ENCODE measurements at places on chromosomes 5 and 9.

GRCh38 chr5:96785326-96786109, 22.2 kb downstream of the ERAP1 start:
- DNase-seq: no peak

DNA sequence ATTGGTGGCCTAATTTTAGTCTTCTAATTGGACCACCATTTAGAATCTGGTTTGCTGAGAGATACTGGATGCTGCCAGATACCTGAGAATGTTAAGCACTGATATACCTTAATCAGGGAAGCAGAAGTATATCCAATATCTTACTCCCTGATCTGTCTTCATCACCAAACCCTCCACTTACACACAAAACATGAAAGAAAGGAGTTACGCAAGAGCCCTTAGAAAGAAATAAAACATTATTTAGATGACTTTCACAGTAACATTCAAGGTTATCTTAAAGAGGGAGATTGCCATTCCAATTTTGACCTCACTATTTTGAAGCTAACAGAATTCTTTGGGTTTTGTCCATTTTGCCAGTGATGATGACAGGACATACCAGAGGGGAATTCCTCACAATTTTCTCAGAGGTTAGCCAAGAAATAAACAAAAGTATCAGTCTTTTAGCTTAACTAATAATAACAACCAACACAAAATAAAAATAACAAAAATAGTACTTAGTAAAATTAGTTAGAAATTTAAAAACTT, 496.1 kb downstream of the NFIB start:
- DNase-seq: no peak

GRCh38 chr9:2159521-2160454, 144.6 kb downstream of the SMARCA2 start:
- DNase-seq: no peak

DNA sequence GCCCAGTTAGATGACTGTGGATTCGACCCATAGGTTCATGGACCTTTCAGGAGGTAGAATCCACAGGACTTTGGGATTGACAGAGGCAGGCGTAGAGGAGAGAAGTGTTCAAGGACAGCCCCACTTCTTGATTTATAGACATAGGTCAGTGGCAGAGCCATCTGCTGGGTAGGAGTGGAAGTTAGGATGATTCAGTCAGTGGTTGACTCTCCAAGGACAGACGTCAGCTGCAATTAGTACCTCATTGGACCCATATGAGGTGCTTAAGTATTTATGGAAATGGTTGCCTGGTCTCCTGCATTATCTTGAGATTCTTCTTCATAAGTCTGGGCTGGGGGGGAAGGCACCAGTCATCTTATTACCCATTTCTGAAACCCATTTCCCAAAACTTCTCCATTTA, 70.9 kb downstream of the SH3RF2 start:
- no peak for DNase-seq

- peak; percentile 53 for DNase-seq
Measured at GRCh38 chr5:92353107-92354030, 970.3 kb upstream of the ARRDC3 start.

- no peak for DNase-seq
Measured at GRCh38 chr9:98552331-98552730, 156.4 kb downstream of the GABBR2 start.

DNA sequence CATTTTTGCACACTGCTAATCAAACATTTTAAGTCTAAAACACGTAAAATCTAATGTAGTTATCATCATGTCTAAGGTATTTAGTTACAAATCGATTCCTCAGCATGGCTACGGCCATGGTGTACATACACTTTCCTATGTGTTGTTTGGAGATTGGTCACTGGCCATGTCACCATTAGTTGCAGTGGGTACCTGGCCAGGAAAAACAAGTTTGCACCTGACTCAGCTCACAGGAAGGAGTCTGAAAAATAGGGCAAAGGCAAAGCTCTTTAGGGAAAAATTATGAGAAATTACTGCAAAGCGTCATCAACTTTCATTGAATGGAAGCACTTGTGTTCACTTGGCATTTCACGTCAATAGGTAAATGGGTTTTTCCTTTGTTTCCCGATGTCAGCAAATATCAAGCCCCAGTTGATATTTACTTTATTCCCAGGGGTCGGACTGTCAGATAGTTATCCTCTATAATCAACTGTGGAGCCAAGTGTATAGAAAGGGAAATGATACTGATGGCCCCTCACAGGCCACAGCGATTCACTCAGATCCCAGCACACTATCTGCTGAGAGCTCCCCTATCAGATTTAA, 626.0 kb upstream of the ADAMTS16 start:
- no peak for DNase-seq

- DNase-seq: no peak
Measured at GRCh38 chr5:60503771-60504170, 196.2 kb downstream of the DEPDC1B start.

DNA sequence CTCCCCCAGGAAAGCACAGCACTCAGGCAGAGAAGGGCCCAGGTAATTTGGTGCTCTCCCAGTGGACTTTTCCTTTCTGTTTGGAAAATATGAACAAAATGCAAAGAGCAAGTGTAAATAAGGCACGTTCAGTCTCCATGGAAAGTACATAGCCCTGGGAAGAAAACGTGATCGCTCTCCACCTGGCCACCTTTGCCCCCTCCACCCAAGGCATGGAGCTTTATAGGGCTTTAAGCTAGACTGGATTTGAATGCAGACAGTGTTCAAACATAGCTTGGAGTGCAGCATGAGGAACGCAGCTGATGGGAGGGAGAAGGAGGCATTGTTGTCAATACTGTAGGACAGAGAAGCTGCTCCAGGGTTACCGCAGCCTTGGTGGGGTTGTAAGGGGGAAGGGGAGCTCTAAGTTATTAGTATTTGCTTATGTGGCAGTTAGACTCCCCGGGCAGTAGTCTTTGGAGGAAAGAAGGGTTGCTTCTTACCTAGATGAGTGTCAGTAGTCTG, 500.2 kb downstream of the SPOCK1 start:
- no peak for DNase-seq

- DNase-seq: no peak
Measured at GRCh38 chr5:21419383-21419782, 1431.4 kb upstream of the CDH18 start.

DNA sequence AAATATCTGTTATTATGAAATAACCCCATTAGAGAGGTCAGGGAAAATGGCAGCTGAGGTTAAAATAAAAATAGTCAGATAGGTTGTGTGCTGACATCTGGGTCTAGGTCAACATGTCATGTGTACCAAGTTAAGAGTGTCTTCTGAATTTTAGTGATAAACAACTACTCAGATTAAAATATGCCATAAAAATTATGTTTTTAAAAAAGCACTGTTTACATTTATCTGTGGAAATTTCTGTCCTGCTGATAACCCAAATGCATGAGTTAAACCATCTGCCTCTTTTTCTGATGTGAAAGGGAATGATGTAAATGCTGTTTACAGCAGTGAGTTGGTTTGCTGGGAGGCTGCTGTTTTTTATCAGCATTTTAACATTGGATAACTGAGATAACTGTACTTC, 361.2 kb upstream of the TARS1 start:
- no peak for DNase-seq

- no peak for DNase-seq
Measured at GRCh38 chr5:125317536-125317995, 571.1 kb upstream of the ZNF608 start.

GRCh38 chr5:174409070-174409469, 315.3 kb upstream of the MSX2 start:
- no peak for DNase-seq

GRCh38 chr9:36818965-36819870, 214.8 kb downstream of the PAX5 start:
- no peak for DNase-seq

- DNase-seq: no peak
Measured at GRCh38 chr5:142096382-142096781, 12.2 kb upstream of the NDFIP1 start.

DNA sequence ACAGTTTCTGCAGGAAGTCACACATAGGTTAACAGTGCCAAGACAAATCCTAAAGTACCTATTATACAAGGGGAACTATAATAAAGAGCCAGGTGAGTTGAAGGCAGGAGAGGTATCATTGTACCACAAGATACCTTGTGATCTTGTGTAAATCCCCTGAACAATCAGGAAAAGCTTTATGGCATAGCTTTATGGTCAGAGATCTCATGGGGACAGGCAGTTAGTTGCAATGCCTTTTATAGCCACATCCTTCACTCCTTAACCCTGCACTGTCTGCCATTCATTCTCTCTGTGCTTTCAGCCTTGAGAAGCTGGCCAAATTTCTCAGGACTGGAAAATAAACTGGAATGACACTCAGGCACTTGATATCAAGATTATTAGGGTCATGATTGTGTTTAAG, 97.0 kb downstream of the GHR start:
- no peak for DNase-seq

DNA sequence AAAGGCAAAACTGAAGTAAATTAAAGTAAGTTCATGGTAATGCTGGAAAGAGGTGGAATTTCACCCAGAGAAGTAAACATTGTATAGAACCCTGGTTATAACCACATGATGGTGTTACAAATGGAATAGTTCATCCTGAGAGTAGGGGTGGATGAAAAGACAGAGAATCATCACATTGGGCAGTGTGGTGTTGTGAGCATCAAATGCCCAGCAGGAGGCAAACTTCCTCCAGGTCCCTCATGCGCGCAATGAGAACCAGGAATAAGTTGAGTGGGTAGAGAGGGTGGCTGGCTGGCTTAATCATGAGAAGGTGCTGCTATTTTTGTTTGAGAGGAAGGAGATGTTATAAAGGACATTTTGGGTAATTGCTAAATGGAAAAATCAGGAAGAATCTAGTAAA, 163.3 kb upstream of the HMHB1 start:
- DNase-seq: no peak

DNA sequence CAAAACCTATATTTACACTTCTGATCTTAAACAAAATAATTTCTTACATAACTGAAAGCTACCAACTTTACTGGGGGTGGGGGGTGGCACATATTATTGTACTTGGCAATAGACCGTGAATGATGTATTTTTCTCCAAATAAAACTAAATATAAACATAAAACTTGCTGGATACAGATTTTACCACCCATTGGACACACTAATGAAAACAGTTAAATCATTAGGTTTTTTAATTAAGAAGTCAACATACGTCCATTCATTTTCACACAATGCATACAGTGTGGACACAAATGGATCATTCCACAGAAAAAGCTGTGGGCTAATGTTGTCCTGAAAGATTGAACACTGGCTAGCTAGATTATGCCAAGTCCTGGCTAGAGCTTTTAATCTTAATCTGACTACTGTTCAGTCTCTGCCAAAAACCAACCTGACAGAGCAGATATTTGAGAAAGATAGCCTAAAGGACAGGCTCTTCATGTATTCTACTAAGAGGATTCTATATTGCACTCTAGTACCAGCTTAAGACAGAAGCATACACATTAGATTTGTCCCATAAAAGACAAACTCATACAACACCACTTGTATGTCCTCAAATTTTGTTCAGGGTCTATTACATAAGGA, 118.1 kb downstream of the SIL1 start:
- DNase-seq: no peak

GRCh38 chr9:96241391-96241809, 60.6 kb downstream of the HSD17B3 start:
- no peak for DNase-seq

GRCh38 chr9:16128003-16128402, 575.2 kb downstream of the CCDC171 start:
- DNase-seq: no peak

GRCh38 chr5:99059685-99060084, 130.9 kb upstream of the CHD1 start:
- DNase-seq: no peak

DNA sequence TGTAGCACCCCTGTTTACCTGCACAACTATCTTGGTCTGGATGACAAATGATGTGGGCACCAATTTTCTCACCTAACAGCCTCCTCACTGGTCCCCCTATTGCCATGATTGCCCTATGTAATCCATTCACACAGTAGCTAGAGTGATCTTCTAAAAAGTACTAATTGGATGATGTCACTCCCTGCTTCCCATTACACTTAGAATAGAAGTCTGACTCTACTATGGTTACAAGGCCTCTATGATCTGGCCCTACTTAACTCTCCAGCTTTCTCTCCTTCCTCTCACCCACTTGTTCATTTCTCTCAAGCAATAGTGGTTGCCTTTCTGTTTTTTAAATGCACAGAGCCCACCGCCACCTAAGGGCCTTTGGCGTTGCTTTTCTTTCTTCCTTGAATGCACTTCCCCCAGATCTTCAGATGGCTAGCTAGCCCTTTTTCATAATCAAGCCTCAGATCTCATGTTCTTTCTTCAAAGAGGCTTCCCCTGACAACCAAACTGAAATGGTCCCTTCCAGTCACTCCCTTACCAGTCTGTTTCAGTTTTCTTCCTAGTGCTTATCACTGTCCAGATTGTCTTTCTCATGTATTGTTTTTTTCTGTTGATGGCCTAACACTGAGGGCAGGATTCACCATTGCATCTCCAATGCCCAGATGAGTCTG, 8.7 kb downstream of the IGIP start:
- no peak for DNase-seq
